ENCODE measurements at places on chromosomes 5 and 9. TPM values are rescaled to one million over a fixed set of nuclear protein-coding genes. Genes with fewer than 3 reads are reported as not detected.

DNA sequence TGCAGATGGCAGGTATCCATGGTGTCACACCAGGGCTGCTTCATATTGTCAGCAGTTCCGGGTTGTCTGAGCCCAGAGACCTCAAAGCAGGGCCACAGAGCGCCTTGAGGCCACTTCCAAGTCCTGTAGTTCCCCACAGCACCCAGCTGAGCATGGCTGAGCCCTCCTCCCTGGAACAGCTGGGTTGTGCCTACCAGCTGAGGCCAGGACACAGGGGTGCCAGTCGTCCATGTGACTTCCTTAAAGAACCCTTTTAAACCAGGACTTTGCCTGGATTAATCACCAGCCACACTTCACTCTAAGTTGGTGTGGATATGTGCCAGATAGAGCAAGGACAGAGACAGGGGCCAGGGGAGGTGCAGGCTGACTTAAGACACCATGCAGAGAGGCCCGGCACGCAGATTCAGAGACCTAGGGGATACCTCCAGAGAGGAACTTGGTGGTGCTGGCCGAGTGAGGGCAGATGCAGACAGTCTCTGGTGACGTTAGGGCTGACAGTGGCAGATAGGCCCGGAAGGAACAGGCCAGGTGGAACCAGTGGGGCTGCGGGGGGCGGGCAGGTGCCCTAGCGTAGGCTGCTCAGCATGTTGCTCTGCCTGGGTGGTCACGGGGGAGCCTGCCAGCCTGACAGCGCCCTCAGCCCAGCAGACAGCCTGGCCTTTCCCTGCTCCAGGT is 142.7 kb downstream of the CACNA1B start:
- DNase-seq = no peak

DNA sequence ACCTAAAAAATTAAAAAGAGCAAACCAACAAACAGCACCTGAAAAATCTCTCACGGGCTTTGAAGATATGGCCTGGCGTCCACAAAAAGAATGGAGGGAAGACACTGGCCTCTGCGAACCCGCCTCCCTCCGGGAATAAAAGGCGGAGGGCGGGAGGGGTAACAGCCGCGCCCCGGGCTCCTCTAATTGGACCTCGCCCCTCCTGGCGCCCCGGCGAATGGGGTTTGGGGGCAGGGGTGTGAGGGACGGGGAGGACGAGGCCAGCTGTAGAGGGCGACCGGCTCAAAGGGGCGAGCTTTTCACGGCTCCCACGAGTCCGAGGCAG is 753 bp downstream of the FANCC start:
- peak; percentile 96 for DNase-seq

- no peak for DNase-seq
Measured at GRCh38 chr5:120080781-120081180, 383.3 kb upstream of the PRR16 start.

GRCh38 chr5:93076566-93076965 is 504.5 kb downstream of the NR2F1-AS1 start:
- no peak for DNase-seq

GRCh38 chr5:82413302-82414040 is 135.3 kb upstream of the RPS23 start:
- no peak for DNase-seq

GRCh38 chr5:135329913-135330797 is 68.9 kb downstream of the MACROH2A1 start:
- DNase-seq = no peak

Gene DBH
- not detected for total RNA-seq

All from neural progenitor cell (in vitro differentiated cells).